ENCODE measurements at places on chromosomes 2 and 18.

DNA sequence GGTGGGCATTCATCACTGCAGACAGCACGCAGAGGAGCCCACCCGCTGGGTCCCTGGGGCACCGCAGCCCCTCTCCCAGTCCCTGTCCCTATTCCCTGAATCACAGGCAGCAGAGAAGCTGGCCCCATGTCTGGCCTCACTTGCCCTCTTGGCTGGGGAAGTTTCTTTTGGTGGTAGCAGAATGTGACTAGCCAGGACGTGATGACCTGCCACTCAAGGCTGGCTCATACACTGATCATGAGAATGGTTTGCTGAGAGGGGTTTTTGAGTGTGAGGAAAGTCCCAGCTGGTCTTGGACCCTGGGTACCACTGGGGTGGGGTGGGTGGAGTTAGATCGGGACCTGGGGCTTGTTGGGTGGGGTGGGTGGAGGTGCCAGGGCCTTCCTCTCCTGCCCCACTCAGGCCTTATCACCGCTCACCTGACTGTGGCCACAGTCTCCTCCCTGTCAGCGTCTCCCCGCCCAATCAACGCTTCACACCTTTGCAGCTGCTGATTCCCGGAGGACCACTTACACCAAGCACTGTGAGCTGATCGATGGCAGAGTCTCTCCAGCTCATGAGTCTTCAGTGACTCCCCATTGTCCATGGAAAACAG is 28.9 kb upstream of the FOSL2 start:
- no peak for DNase-seq

DNA sequence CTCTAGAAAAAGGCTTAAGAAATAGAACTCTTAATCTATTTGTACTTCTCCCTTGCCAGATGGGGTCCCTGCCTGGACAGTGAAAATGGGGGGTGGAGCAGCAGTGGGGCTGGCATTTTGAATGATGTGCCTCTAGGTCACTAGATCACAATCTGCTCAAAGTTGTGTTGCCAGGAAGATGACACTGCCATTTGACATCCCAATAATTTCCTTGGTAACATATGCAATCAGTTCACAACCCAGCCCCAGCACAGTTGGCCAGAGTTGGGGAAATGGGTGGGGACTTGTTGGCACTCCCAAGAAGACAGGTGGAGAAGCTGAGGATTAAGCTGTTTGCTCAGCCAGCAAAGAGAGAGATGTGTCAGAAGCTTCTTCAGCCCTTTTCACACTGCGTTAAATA is 558.3 kb upstream of the KLHL29 start:
- DNase-seq, result no peak

- no peak for DNase-seq
Measured at GRCh38 chr18:48950536-48951447, at the start of gene SMAD7. Gene SMAD7 (minus strand): TSS chr18:48950965. CDS start chr18:48950424, 541 bp downstream.

- peak; percentile 11 for DNase-seq
Measured at GRCh38 chr2:55590810-55591440, 26.5 kb downstream of the PPP4R3B start.

DNA sequence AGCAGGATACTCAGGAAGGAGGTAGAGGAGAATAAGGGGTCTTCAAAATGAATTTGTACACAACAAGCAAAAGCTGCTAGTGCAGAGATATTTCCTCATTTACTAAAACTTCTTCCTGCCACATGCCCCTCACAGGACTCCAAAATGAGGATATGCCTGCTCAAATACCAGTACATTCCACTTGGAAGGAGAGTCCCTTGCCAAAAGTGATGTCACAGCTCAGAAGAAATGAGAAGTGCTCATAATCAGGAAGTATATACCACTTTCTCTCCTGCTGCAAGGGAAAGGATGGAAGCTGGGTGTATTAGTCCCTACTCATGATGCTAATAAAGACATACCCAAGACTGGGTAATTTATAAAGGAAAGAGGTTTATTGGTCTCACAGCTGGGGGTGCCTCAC is 87.7 kb upstream of the FSHR start:
- no peak for DNase-seq

DNA sequence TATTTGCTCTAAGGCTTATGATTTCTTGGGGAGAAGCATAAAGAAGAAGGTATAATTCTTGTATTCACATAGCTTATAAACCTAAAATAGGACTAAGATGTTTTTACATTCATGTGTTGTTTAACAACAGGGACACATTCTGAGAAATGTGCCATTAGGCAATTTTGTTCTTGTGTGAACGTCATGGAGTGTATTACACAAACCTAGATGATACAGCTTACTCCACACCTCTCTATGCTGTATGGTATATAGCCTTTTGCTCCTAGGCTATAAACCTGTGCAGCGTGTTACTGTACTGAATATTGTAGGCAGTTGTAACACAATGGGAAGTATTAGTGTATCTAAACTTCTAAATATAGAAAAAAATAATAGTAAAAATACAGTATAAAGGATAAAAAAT is 92.1 kb downstream of the PHLPP1 start:
- DNase-seq, result no peak

- peak; percentile 62 for DNase-seq
Measured at GRCh38 chr2:235666213-235666781, 172.5 kb downstream of the AGAP1 start.

DNA sequence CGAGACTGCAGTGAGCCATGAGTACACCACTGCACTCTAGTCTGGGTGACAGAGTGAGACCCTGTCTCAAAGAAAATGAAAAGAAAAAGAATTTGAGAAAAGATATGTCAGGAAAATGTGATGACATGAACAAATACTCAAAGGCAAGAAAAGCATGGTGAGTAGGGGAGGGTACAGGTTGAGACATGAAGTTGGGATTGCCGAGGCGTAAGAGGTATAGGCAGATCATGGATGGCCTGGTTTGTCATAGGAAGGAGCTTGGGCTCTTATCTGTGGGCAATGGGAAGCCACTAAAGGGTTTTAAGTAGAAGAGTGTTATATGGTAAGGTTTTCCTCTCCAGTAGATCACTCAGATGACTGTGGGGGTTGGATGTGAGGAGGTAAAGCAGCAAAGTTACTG is 32.3 kb downstream of the SPAST start:
- no peak for DNase-seq

DNA sequence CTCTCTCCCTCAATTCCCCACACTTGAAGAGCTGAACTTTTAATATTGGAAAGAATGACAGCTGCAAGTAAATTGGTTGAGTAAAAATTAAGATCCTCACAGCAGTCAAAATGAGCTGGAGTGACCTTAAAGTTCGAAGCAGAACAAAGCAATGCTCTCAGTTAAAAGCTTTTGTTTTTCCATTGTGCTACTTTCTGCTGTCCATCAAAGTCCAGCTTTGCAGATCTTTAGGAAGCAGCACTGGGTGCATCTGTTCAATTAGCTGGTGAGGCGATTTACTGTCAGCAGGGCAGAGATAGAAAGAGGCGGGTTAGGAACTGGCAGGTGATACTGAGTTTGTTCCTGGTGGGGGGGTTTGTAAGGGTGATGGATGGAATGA is 834.8 kb downstream of the CPS1 start:
- no peak for DNase-seq

DNA sequence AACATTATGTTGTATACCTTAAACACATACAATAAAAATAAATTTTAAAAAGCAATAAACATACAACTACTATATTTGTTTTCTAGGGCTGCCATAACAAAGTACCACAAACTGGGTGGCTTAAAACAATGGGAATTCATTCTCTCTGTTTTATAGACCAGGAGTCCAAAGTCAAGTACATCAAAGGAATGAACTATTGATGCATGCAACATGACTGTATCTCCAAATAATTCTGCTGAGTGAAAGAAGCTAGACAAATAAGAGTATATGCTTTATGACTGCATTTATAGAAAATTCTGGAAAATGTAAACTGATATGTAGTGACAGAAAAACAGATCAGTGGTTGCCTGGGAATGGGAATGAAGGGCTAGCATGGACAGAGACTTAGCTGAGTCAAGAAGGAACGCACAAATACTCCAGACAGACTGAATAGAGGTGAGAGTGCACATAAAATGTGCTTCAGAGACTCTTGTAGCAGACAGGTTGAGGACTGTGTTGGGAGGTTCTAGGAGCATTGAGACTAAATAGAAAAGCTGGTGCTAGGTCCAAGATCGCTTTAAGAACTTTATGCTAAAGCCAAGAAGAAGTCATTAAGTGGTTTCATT is 11.0 kb upstream of the PLA2R1 start:
- DNase-seq, result no peak

DNA sequence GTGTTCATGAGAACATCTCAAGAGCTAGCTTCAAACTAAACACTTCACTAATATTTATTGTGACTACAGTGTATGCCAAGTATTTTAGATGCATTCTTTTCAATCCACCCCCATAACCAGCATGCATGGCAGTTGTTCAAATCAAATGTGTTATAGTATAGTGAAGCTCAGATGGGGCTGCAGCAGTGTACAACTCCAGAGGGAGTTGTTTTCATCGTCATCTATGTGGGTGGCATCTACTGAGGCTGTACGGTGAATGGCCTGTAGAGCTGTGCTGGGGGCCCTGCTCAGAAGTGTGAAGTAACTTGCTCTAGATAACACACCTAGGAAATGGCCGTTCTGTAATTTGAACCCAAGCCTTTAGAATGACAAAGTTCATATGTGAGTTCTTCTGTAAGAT is 71.8 kb upstream of the LRATD1 start:
- DNase-seq, result no peak

GRCh38 chr18:39403121-39403520 is 1837.5 kb upstream of the CELF4 start:
- no peak for DNase-seq

DNA sequence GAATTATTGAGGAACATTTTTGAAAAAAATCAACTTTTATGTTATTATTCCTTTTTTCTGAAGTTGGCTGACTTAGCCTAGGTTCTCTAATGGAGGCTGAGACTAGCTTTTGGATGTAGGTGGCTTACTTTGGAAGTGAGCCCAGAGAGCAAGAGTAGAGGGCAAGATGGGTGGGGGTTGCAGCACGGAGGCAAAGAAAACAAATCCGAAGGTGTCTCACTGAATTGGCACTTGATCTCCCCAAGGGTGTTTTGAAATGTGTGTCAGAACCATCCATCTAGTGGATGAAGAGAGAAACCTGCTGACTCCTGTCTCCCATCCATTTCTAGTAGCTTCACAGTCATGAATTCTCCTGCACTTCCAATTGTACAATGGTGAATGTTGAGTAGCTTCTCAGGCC is 390.7 kb downstream of the TMEM182 start:
- DNase-seq, result no peak

DNA sequence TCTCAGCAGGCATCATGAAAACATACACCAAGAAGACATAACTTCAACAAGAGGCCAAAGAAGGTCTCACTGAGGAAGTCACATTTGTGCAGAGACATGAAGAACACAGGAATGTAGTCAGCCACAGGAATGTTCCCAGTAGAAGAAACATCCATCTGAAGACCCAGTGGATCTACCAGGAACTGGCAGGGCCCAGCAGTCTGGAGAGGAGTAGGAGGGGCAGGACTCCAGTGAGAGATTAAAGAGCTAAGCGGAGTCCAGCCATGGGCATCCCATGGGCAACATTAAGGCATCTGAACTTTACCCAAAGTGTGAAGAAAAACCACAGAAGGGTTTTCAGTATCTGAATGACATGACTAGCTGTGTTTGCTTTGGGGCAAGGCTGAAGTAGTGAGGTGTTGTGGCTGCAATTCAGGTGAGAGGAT is 103.1 kb downstream of the UPP2 start:
- DNase-seq, result no peak

- DNase-seq, result no peak
Measured at GRCh38 chr2:65367524-65367923, 64.9 kb downstream of the SPRED2 start.

DNA sequence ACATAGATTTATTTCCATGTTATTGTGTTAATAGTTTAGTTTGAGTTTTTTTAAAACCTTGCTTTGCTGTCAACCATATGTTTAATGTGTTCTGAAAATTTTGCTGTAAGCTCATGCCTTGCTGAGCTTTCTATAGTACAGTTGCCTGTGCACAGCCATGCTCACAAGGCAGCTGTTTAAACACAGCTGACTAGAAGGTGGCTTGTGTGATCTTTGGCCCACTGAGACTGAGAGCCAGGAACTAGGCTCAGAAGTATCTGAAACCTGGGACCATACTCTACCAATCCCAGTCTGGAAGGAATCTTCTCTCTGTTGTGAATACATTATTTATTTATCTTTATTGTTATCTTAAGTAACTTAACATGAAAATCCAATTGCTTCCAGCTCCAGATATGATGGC is 350.5 kb downstream of the KIAA1328 start:
- no peak for DNase-seq

DNA sequence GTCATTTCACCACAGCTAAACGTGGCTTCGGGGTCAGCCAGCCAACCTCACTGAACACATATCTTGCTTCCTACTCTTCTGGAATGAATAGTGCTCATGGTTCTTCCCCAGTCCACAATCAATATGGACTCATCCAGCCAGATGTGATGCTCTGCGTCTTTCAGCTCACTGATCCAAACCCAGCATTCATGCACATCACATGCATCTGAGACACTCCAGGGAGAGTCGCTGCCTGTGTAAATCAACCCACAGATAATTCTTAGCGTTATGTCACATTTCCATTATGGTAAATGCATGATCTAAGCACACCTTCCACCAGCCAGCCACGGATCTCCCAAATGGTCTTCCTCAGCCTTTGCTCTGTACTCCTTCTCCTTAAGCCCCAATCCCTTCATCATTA is 306.7 kb upstream of the CHAC2 start:
- no peak for DNase-seq

- DNase-seq, result peak; percentile 57
Measured at GRCh38 chr18:44700652-44701051, 20.0 kb downstream of the SETBP1 start.

GRCh38 chr2:143953451-143954030 is 566.4 kb downstream of the ZEB2 start:
- no peak for DNase-seq

DNA sequence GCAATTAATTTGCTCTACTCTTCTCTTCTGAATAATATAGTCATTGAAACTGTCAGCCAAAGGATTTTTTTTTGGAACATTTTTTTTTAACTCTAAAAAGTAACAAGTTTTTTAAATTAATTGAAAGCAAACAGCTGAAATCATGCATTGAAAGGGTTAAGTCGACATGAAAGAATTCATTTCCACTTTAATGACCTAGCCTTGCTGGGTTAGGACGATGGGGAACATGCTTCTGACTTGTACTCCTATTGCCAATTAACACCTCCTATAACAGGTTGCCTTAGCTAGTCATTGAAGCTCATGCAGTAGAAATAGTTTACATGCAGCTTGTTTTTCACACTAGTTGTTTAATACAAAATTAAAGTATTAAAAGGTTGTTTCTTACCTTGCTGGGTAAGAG is 47.8 kb downstream of the PSMD14 start:
- no peak for DNase-seq

DNA sequence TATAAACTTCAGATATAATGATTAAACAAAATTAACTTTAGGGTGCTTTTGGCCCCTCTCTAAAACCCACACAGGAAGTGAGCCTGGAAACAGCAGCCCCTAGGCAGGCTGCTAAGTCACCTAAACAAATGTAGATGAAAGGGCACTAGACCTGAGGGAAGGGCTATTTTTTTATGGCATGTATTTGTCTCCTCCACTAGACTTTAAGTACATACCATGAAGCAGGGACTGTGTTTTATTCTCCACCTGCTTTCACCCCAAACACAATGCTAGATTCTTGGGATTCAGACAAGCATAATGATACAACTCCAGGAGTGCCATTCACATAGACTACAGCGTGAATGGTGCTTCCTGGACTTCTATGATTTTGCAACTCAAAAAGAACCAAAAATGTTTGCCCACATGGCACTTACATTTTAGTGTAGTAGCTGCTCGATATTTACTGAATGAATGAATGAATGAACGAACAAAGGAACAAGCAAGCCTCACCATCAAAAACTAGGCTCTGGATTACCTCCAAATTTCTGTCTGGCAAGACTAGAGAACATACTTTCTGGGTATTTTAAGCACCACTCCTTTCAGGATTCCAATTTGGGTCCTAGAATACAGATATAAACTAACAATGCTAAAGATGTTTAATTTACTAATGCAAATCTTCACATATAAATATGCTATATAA is 10.1 kb downstream of the ATAD2B start:
- peak; percentile 39 for DNase-seq
